ENCODE measurements at places on chromosomes 12 and 14.

- DNase-seq = no peak
These were observed 80.3 kb upstream of the TRAF3 start for GRCh38 chr14:102696856-102697495.

- DNase-seq = no peak
These were observed 23.1 kb upstream of the RNASE12 start for GRCh38 chr14:20614038-20614840.

- DNase-seq = peak; percentile 19
These were observed 4.5 kb upstream of the MIA2 start for GRCh38 chr14:39229222-39229543.

DNA sequence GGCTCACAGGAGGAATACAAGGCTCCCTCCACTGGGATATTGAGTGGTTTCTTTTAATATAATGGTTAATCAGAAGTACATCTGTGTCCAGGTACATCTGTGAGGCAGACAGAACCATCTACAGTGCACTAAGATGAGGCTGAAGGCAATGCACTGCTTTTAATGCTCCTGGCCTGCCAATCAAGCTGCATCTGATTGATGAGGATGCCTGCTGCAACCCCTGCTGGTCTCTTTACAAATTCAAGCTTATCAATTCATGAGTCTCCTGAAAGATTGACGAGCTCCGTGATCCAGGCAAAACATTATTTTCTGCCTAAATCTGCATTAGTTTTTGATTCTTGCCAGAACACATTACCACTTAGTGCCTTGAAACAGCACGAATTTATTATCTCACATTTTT lies 1139.1 kb downstream of the AACS start:
- DNase-seq = no peak

DNA sequence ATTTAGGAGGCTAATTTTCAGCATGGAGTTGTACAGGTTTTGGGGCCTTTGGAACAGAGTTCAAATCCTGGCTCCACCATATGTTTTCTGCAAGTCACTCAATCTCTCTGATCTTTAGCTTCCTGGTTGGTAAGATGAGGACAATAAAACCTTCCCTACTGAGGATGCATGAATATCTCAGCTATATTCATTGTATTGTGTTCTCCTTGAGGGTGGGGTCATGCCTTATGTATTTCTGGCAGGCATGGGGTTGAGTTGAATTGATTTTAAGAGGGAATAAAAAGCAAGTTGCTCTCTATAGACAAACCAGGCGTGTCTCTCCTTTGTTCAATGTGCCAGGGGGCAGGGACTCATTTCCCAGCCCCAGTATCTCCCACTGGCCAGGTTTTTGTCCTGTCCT lies 173.1 kb downstream of the C12orf75 start:
- DNase-seq = no peak

DNA sequence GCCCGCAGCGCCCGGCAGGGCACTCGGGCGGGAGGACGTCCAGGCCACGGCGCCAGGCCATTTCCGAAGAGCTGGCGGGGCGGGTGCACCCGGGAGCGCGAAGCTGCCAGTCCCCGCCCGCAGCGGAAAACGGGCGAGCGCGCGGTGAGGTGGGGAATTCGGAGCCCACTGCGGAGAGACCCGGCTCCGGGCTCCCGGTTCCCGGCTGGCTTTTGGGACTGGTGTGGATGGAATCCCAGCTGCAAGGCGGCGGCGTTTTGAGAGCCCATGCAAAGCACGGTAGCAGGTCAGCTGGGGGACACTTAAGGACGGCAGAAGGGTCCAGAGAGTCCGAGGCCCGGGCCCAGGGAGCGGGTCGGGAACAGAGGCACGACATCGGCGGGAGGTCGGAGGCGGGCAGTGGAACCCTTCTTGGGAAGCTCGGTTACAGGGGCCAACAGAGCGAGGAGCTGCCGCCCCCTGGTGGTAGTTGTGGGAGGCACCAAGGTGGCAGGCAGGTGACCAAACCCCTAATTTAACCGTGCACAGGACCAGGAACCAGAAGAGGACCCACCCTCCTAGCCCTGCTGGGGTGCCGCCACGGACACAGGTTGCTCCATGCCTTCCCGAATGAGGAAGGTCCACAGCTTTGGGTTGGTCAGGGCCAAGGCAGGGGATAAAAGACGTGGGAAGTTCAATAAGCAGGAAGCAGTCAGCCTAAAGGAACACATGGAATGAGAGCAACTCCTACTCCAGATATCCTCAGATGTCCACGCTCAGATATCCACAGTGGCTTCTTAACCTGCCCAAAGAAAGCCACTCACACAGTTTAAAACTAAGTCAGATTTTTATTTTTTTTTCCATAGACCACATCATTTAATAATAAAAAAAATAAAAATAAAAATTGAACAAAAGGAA lies 685 bp upstream of the CDH24 start:
- DNase-seq = peak; percentile 71

DNA sequence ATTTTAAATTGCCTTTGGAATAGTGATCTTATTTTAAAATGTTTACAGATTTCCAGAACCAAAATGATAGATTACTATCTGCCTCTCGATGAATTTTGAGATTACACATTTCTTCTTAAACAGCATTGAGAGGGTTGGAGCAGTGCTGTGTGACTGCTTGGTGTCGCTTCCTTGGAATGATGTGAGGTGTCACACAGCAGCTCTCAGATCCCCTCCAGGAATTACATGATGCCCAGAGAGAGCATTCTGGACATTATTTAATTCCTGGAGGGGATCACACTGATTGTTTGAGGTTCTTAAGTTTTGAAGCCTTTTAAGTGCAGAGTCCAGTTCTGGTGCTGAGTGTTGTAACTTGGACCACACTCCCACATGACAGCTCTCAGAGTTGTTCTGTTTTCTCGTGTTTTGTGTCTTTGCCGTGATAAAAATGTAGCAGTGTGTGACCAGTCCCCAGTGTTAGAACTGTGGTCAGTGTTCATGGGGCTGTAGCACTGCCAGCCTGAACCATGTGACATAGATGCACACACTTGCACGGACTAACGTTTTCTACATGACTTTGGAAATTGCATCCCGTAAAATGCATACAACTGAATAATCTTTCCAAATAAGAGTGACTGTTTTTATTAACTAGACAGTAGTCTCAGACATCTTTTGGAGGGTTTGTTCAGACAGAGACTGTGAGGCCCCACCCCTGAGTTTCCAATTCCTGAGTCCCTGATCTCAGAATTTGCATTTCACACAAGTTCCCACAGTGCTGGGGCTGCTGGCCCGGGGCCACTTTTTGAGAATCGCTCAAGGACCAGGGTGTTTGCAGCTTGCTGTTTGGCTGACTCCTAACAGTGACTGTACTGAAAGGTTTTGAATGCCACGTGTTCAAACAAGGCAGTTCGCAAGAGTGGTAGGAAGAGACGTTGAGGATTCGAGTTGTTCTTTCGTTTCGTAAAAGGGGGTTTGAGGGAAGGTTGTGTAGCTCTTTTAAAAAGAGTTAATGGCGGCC lies 26.0 kb downstream of the XRCC3 start:
- DNase-seq = no peak

DNA sequence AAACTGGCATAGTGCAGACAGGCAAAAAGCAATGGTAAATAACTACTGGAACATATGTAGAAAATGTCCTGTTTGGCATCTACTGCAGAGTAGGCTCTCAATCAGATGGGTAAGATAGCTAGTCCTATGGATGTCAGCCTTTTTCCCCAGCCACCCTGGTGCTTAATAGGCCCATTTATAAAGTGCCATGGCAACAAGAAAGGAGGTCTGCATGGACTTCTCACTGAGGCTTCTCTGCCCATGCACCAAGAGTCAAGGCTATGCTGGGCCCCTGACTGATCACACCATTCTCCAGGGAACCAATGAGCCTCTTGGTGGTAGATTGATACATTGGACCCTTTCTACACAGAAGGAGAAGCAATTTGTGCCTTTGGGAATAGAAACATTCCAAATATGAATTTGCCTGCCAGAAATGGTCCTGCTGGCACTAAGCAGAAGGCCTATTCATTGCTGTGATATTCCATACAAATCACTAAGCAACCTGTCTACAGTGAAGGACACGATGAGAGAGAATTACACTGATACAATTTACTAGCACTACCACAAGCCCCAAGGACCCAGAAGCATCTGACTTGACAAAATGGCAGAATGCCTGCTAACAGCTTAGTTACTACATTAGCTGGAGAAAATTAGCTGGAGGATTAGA lies 43.8 kb downstream of the RESF1 start:
- no peak for DNase-seq

- DNase-seq = no peak
These were observed 70.5 kb downstream of the TMX1 start for GRCh38 chr14:51310505-51310944.

GRCh38 chr14:49962621-49963020 lies 69.7 kb downstream of the ARF6 start:
- DNase-seq = no peak

DNA sequence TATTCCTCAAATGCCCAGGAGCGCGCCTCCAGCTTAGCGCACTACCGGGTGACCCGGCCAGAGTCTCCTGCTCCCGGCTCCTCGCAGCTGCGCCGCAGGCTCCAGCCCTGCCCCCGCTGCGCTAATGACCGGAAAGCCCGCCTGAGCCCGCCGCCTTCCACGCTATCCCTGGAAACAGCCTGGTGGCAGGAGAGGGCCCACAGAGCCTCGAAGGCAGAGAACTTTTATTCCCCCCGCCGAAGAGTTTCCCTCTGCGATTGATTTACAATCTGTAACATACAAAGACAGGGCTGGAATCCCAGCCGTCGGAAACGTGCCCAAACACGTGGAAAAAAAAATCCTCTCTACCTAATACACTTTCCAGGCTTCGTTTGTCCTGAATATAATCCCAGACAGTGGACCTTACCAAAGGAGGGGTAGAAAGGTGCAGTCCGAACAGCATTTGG lies 1.5 kb downstream of the COL2A1 start:
- DNase-seq = no peak

DNA sequence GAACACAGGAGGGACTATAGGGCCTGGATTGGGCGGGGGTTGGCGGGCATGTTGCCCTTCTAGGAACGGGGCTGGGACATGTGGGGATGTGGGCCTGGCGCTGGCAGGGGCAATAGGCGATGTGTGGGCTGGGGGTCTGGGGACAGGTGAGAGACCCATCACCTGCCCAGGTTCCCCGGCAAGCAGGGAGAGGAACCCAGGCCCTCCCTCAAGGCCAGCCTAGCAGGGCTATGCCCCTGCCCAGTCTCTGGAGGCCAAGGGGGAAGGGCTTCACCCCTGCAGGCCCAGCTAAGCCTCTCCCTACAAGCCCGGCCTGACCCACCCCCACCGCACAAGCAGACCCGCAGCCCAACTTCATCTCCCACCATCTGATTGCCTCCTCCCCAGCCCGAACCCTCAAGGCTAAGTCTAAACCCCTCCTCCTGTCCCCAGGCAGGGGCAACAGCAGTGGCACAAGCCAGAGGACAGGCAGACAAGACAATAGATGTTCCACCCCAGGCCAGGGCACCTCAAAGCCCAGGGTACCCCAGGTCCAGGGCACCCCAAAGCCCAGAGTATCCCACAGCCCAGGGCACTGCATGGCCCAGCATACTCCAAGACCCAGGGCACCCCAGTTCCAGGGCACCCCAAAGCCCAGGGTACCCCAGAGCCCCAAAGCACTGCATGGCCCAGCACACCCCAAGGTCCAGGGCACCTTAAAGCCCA lies 6.5 kb downstream of the JAG2 start:
- no peak for DNase-seq
